ENCODE measurements at places on chromosomes 6 and 20.
A peak's percentile ranks its signal among the peaks of the same experiment; 100 is the strongest.

DNA sequence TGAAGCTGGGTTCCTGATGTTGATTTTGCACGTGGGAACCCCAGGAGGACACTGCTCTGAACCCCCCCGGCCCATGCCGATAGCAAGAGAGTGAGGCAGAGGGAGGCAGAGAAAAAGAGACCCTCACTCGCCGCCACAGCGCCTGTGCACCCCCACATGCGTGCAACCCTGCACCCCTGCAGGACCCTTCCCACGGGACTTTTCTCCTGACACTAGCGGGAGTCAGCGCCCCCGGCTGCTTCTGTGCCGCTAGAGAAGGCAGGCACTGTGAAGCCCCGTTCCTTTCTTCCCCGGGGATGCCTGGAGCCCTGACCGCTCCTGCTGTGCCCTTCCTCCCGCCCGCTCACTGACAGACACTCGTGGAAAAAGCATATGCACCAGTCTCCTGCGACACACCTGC lies 67.4 kb downstream of the GMPR start:
- no peak for DNase-seq

- no peak for DNase-seq
Measured at GRCh38 chr20:57878786-57879424, 169.1 kb upstream of the PMEPA1 start.

DNA sequence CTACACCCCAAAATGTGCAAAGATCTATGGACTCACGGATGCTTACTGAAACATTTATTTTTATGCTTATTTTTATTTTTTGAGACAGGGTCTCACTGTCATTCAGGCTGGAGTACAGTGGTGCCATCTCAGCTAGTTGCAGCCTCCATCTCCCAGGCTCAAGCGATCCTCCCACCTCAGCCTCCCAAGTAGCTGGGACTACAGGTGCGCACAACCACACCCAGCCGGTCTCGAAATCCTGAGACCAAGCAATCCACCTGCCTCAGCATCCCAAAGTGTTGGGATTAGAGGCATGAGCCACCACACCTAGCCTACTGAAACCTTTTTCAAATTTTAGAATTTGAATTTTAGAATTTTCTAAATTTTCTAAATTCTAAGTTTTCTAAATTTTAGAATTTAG lies 50.8 kb upstream of the IPCEF1 start:
- DNase-seq, result no peak

GRCh38 chr6:75603106-75603420 lies 1.4 kb downstream of the SENP6 start:
- no peak for DNase-seq

GRCh38 chr6:109526905-109527628 lies 44.0 kb upstream of the ZBTB24 start:
- DNase-seq, result peak; percentile 62

DNA sequence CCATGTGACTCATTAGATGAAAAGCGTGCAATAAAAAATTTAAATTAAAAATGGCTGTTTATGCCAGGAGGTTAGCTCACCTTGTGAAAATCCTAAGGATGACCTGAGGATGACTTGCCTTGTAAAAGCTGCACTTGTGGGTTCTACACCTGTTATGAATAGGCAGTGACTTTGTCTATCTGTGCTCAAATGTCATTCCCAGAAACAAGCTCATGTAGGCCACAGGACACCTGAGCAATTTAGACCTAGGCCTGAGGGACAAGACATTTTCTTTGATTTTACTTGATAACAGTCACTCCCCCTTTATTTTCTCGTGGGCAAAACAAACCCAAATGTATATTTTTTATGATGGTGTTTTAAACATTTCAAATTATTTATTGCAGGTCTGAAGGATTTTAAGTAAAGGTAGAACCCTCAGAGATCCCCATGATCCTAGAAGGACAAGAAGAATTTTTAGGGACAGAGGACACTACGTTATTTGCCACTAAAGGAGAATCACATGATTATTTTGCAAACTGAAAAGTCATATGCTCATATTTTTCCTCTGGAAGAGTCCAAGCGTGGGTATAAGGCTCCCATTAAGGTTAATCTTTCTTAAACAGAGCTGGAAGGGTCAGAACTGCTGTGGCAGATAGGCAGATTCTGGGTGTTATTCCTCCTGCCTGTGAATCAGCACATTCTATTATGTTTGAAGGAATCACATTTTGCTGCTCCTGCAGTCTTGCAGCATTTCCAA lies 277.5 kb upstream of the MAN1A1 start:
- DNase-seq, result no peak

DNA sequence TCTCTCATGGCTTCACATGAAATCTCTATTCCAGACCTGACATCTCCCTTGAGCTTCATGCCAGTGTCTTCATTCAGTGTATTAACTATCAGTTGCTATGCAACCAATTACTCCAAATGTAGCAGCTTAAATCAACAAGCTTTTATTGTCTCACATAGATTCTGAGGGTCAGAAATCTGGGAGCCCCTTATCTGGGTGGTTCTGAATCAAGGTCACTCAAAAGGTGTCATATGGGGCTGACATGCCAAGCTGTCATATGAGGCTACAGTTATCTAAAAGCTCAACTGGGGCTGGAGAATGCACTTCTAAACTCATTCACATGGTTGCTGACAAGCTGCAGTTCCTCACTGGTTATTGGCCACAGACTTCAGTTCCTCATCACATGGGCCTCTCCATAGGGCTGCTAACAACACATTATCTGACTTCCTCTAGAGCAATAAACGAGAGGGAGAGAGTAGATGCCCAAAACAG lies 7.3 kb upstream of the CGA start:
- no peak for DNase-seq
